ENCODE measurements at places on chromosomes 11 and 22. TPM values are rescaled to one million over a fixed set of nuclear protein-coding genes. Genes with fewer than 3 reads are reported as not detected.

The PHOX2A gene
- polyA plus RNA-seq = not detected

The UBQLN3 gene
- polyA plus RNA-seq = not detected

The OR5P2 gene
- not detected for polyA plus RNA-seq

The EIF3M gene
- 436 TPM for polyA plus RNA-seq

DNA sequence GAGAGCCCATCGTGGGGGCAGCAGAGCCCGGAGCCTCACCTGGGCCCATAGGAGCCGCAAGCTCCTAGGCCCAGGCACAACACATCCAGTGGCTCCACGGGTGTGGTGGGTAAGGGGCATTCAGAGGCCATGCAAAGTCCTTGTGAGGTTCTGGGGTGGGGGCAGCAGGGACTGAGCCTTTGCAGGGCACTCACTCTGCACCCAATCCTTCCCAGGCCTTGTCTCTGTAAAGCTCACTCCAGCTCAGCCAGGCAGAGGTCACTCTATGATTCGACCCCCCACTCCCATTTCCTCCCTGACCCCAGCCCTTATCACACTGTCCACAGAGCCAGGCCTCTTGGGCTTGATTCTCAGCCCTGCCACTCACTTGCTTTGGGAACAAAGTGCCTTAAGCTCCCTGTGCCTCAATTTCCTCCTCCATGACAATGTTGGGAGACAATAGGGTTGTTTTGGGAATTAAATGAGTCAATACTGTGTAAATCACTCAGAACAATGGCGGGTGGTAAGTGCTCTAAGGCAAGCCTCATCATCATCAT, 46.6 kb downstream of the LRRC32 start:
- no peak for DNase-seq

DNA sequence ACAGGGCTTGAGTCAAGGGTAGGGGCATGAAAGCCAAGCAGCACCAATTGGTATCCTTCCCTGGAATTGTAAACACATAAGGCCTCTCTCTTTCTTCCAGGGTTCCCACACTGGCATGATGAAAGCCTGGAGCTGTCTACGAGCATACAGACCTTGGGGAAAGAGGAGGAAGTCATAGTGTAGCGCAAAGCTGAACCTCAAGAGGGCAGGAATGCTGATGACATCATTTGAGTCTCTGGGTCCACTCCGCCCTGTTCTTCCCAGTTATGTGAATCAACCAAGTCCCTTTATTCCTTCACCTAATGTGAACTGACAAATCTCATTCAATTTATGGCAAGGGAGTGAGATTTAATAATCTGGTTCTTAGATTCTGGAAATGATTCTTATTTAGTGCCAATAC, 266.4 kb upstream of the NCAM1 start:
- no peak for DNase-seq

DNA sequence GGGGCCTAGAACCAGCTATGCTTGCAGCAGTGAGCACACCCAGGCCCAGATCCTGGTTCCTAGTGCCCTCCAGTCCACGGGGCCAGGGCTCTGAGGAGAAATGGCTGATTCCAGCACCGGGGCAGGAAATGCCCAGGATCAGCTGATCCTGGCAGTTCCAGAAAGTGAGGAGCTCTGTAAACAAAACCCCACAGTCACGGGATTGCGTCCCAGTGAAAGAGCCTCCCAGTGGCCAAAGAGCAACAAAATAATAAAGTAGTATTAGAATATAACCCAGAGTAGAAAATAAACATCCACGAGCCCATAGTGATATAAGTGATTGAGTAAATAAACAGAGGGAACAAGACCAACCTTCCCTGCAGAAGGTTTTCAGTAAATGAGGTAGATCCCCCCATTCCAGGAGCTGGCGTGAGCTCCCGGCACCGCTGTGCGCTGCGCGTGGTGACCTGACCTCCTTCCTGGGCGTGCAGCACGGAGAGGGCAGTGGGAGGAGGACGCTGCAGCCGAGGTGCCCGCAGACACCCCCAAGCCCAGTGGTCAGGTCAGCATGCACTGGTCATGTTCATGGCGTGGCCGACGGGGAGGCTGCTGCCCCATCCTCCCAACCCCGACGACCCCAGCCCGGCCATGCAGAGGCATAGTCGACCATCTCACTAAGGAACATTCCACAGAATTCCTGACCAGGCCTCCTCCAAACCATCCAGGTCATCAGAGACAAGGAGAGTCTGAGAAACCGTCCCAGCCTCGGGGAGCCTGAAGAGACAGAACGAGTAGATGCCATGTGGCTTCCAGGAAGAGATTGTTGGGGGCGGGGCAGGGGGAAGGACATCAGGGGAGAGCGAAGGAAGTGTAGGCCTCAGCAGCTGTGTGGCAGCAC, 19.8 kb downstream of the PTDSS2 start:
- DNase-seq = peak; percentile 67

DNA sequence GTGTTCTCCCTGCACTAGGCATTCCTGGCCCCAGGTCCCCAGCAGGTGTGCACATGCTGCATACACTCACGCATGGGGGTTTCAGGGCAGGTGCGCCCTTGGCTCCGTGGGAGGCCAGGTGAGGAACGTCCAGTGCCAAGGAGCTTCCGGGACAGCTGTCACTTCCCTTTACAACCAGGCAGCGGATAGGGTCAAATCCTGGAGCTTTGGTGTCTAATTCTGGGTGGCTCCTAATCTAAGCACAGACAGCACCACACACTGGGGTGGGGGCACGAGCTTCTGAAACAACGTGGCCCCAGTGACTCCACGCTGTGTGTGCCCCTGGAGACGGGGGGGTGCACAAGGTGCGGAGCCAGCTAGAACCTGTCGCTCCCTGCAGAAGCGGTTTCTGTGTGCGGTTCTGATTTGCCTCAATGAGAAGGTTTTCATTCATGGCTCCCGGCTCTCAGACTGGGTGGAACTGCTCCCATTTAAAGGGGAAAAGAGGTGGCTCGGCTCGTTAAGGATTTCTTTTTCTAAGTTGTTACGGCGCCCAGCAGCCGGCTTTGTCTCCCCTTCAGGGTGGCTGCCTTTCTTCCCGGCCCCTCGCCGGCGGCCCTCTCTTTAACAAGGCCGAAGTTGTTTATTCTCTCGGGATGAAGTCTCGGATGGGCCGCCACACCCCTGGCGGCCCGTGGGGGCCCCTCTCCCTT, 5.0 kb downstream of the CCND1 start:
- no peak for DNase-seq

GRCh38 chr22:50087646-50088045, 2.2 kb upstream of the MOV10L1 start:
- no peak for DNase-seq

- peak; percentile 99 for DNase-seq
Measured at GRCh38 chr11:67428052-67429001, at the start of gene RPS6KB2. RPS6KB2 (plus strand) TSS chr11:67428494; CDS start chr11:67428546, 52 bp downstream.

GRCh38 chr11:93967258-93967657, 53.9 kb upstream of the HEPHL1 start:
- DNase-seq = no peak

GRCh38 chr22:48892578-48893287, 934.9 kb downstream of the BRD1 start:
- DNase-seq = no peak
